Right lung (tissue), 10 donors: ENCODE measurements at places on chromosomes 5 and 9. TPM values are rescaled to one million over a fixed set of nuclear protein-coding genes. Genes with fewer than 3 reads are reported as not detected.

DNA sequence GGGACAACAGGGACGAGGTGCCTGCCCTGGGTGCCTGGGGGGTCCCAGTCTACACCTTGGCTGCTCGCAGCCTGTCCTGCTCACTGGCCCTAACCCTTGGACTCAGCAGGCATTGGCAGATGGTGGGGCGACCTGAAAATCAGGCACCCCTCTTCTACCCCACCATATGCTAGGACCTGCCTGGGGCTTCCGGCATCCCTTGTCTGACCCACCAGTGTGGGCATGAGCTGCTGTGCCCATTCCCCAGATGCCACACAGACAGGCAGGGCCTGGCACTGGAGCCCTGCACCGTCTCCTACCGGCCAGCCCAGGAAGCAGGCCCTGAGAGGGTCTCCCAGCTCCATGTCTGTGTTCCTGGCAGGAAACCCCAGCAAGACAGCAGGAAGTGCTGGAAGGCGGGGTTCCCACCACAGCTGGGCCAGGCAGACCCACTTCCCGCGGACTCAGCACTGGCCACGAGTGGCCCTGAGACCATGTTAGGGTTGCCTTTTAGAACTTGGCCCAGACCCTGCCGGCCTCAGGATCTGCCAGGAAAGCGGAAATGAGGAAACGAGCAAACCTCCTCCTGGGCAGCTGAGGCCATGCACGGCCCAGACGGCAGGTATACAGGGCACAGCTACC, 3.1 kb downstream of the NINJ1 start:
- no peak for DNase-seq

GRCh38 chr9:70588999-70589398, 174.5 kb upstream of the KLF9 start:
- DNase-seq, result no peak

DNA sequence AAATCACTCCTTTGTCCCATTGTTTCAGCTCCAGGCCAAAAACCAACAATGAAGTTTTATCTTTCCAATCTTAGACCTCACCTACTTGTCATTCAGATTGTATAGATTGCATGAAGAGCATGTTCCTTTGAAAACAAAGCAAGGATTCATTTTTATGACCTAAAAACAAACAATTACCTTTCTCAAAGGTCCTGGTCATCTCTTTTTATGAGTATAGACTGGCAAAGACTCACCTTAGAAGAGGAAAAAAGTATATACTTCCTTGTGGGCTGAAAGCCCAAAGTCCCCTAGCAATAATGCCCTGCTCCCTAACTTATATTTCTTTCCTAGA, 28.4 kb upstream of the TLE1 start:
- no peak for DNase-seq

- no peak for DNase-seq
Measured at GRCh38 chr9:122816163-122816867, 12.1 kb downstream of the PDCL start.

- DNase-seq, result no peak
Measured at GRCh38 chr9:79610019-79610631, 38.4 kb downstream of the TLE4 start.

GRCh38 chr5:139836469-139837208, 41.0 kb downstream of the PSD2 start:
- DNase-seq, result no peak

GRCh38 chr9:4973246-4973645, 11.8 kb upstream of the JAK2 start:
- no peak for DNase-seq

- no peak for DNase-seq
Measured at GRCh38 chr5:40666657-40667056, 13.1 kb upstream of the PTGER4 start.

GRCh38 chr5:7970816-7971215, 101.9 kb downstream of the MTRR start:
- DNase-seq, result no peak

- DNase-seq, result no peak
Measured at GRCh38 chr5:163938595-163938994, 433.2 kb downstream of the MAT2B start.

GRCh38 chr5:36607114-36607571, 737 bp downstream of the SLC1A3 start:
- peak; percentile 39 for DNase-seq

DNA sequence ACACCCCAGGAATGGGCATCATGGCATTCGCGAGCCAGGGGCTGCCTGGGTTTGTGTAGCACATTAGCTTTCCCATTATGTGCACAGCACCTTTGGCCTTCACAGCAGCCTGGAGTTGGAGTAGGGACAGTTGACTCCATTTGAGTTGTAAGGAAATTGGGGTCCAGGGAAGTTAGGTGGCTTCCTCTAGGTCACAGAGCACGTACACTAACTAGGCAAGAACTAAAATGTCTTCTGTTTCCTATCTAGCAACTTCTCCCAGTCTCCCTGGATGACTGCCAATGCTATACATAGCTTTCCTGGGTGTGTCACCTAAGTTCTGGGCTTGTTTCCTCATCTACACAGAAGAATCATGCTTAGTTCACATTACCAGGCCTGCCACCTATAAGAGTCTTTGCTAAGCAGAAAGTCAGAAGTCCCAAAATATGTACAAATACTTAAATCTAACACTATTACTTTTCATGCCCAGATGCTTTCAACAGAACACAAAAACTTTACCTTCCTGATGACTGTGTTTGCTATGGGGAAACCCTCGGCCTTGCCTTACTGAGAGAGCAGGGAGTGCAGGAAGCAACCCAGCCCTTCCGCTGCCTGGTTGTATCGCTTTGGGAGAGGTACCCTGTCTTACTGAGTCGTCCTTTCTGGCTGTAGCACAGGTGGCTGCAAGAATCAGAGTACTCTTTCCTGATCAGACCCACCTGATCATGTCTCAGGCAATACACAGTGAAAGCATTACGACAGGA, 12.0 kb downstream of the MACROH2A1 start:
- no peak for DNase-seq

DNA sequence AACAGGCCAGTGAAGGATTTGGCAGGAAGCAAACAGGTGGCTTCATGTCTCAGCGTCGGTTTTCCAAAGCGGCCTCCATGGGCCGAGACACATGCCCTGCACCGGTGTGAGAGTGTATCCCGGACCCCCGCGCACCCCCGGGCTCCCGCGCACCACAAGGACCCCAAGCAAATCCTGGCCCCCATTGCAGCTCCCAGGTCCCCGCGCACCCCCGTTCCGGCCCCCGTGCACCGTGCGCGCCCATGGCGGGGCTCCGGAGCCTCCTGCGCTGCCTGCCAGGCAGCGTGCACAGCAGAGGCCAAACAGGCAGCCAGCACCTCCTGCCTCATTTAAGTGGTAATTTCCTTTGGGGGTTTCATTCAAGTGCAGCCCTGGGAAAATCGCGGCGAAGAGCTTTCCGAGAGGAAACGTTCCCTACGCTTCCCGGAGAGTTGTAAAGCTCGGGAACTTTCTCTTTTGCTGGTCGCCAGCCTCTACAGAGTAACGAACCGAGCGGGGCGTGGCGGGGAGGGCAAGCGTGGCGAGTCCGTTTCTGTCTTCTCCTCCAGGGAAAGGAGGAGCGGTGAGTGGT, 145.5 kb upstream of the SLC24A2 start:
- no peak for DNase-seq

DNA sequence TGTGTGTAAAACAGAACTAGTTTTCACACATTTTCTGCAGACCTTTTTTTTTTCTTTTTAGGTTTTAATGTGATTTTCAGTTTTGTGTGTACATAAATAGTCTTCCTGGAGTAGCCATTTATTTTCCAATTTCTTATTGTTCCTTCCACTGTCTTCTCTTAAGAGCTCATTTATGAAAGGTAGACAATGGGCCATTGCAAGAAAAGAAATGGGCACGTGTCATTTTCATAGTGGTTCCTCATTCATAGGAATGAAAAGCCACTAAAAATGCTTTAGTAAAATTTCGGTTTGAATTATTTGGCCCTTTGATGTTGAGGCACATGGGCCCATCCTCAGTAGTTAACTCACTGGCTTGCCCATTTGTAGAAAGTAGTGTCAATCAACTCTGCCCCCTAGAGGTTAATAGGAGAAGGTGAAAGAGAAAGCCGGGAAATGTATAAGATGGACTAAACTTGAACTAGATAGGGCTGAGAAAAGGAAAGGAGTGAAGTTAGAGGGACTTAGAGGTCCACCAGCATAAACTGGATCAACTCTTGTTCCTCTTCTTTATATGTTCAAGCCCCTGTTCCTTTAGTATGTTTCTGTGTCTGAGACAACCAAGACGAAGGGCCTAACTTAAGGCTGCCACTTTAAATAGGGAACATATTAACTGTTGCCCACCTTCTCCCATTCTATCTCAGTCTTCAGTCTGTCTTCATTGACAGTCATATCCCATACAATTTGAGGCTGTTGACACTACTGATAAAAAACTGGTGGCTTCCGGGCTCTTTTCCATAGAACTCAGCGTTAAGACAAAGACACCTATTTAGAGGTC, 72.6 kb downstream of the SMARCA2 start:
- no peak for DNase-seq

DNA sequence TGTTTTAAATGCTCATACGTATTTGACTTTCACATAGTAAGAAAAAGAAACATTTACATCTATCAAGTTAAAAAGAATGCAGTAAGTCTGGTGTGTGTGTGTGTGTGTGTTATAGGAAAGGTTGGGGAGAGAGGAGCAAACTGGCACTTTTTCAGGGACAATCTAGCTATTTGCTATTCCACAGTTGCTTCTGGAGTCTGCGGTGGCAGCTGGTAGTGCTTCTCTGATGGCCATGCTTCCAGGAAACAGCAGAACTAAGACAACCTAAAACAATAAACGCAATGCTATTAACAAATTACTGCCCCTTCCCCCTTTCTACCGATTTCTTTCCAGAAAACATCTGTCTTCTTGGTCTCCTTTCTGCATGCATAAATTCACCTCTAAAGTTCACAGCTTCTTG, 70.0 kb upstream of the CDH10 start:
- DNase-seq, result peak; percentile 1

DNA sequence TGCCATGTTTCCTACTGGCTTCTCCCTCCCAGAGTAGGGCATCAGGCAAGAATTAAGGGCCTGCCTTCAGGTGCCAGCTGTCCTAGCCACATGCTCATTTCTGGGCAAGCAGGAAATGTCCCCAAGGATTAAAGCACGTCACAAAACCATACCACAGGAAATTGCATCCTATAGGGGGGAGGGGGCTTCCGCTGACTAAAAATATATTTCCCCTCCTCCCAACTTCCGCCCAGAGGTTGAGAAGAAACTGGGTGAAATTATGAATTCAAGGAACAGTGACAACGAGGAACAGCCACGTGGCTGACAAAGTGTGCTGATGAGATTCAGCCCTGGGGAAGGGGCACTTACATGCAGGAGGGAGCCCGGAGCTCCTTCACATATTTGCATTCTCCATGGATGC, 4.1 kb downstream of the HBEGF start:
- no peak for DNase-seq

- DNase-seq, result peak; percentile 31
Measured at GRCh38 chr9:86731511-86732063, 215.7 kb downstream of the GAS1 start.

DNA sequence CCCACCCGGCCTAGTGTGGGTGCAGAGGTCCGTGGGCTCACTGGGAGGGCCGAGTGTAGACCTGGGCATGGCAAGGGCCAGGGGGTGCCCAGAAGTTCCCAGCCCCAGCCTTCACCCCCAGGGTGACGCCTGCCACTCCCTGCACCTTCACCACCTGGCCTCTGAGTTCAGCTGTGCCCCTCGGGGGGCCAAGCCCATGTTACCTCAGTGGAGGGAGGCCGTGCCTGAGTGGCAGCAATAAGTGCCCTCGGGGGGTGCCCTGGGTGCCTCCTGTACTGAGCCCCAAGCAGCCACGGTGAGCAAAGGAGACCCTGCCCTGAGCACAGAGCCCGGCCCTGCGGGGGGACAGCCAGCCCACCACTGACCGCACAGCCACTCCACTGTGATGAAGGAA, 10.3 kb upstream of the FCN2 start:
- DNase-seq, result no peak

DNA sequence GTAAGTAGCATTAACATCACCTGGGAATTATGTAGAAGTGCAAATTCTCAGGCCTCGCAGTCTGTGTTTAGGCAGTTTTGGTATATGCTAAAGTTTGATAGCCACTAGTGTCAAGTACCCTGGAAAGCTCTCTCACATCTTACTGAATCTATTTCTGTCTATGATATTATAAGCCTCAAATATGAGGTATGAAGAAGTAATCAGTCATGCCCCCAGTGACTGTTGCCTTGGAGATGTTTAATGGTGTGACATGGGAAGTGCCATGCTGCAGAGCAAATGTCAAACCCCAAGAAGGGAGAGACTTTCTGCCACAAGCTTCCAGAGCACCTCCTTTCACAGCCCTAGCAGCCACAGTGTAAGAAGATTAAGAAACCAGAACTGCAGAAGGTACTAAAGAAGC, 9.8 kb upstream of the PDE8B start:
- DNase-seq, result no peak

DNA sequence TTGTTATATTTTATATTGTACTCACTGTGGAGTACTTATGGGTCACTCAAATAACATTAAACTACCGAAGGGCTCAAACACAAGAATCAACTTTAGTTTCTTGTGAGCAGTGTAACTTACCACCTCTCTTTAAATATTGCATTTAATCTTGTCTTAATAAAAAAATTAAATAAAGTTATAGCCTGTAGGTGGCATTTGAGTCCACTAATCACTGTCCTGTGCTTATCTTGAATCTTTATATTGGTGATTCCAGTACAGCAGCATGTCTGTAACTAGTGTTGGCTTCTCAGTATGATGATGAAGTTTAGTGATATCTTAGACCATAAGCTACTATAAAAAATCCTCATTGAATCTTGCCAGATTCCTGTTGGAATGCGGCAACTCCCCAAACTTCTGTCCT, 313.8 kb downstream of the FAM170A start:
- no peak for DNase-seq

The SLC25A2 gene
- polyA plus RNA-seq, result 0.17 TPM

The PCDHGC3 gene
- 137 TPM for polyA plus RNA-seq

The CDH18 gene
- 1.6 TPM for polyA plus RNA-seq

The DMRTA1 gene
- 3.0 TPM for polyA plus RNA-seq

The SLC46A2 gene
- 0.33 TPM for polyA plus RNA-seq

The TRAF1 gene
- polyA plus RNA-seq, result 7.5 TPM

The NACC2 gene
- polyA plus RNA-seq, result 5.0 TPM

The XRCC4 gene
- 11.3 TPM for polyA plus RNA-seq

The BARHL1 gene
- not detected for polyA plus RNA-seq
